ENCODE measurements at places on chromosomes 4 and X.

DNA sequence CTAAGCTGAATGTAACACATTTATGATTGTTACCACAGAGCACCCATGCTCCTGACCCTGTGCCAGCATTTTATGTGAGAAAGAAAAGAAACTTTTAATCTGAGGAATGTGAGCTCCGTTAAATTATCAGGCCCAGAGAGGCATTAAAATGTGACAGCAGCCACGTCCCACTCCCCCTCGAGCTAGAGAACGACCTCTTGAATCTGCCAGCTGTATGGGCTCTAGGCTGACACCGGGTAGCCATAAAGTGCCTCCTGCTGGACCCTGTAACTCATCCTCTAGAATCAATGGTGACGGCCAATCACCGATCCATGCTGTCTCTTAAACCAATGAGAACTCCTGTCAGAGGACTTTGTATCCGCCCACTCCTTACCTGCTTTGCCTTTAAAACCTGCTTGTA, 110.2 kb upstream of the ADRA2C start:
- DNase-seq: no peak

DNA sequence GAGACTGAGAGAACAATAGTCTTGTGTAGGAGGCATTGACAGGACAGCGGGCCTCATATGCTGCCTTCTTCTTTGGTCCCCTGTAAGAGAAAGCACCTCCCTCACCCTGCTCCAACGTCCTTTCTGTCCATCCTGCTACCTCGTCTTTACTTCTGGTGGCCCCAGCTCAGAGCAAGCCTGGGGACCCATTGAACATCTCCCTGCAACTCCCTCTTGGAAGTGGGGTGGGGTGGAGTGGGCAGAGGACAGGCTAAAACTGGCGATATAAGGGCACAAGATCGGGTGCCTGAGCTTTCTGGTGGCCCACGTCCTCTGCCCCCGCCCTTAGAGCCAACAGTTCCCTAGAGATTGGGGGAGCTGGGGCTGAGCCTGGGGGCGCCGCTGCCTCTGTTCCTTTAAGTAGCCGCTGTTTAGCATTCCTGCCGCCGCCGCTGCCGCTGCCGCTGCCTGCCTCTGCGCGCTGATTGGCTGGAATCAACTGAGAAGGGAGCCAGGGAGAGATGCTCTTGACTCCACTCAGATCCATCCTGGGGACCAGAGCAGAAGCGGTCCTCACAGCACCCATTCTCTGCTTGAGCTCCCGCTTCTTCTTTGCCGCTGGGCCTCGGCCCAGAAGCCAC, at the start of gene DLG3:
DLG3 (plus strand) TSS at position 510 of the 620 bp plus-strand sequence. CDS start 367 bp downstream, outside the sequence.
- peak; percentile 68 for DNase-seq

- DNase-seq: no peak
Observed at GRCh38 chr4:16544251-16544721, 318.0 kb upstream of the TAPT1 start.

- no peak for DNase-seq
Observed at GRCh38 chrX:20015422-20015821, 24.6 kb upstream of the BCLAF3 start.

- DNase-seq: no peak
Observed at GRCh38 chrX:39930786-39931528, 166.8 kb downstream of the BCOR start.

- peak; percentile 42 for DNase-seq
Observed at GRCh38 chr4:70746179-70746839, 24.5 kb downstream of the RUFY3 start.

DNA sequence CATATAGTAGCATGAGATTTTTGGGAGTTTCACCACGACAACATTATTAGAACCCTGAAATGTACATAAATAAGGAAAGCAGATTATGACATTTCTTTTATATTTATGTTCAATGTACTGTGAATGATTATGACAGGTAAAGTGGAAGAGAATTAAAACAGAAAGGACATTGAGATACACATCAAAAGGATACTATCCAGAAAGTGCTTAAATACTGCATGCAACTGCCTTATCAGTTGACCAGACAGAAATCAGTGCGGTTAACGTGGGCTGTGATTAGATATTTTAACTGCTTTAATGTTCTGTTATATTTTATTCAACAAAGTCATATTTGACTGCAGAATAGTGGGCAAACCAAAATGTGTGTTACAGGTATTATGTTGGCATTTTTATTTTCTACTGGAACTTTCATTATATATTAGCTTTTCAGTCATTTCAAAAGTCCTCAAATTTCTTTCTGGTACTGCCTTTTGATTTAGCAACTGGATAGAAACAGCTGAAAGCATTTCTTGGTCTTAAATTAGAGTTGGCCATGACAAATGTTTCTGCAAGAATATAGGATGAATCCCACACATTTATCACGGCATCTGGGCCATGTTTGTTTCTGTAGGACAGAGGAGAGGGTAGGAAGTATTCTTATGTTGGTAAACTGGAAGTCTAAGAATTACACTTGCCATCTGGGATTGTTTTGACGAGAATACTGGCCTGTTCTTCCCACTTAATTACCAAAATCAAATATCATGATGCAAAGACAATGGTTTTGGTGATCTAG, 255.2 kb downstream of the SLC39A8 start:
- DNase-seq: no peak

GRCh38 chr4:156931267-156931666, 40.3 kb downstream of the PDGFC start:
- peak; percentile 94 for DNase-seq

DNA sequence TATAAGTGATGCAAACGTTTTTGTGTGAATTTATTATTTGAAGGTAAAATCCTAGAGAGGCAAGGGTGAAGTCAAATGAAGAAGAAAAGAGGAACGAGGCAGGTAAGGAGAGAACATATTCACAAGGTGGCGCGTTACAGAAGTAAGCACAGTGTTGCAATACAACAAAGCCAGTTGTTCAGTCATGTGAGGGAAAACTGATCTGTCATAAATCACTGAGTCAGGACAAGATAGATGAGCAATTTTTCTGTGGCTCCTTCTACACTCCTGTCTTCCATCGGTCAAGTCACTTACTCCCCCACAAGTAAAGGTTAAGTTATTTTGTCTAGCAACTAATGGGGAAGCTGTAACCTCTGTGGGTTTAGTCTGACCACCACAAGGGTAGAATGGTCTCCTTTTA, 203.0 kb upstream of the GK2 start:
- DNase-seq: no peak

GRCh38 chr4:53122280-53123116, 243.4 kb downstream of the SCFD2 start:
- DNase-seq: no peak

DNA sequence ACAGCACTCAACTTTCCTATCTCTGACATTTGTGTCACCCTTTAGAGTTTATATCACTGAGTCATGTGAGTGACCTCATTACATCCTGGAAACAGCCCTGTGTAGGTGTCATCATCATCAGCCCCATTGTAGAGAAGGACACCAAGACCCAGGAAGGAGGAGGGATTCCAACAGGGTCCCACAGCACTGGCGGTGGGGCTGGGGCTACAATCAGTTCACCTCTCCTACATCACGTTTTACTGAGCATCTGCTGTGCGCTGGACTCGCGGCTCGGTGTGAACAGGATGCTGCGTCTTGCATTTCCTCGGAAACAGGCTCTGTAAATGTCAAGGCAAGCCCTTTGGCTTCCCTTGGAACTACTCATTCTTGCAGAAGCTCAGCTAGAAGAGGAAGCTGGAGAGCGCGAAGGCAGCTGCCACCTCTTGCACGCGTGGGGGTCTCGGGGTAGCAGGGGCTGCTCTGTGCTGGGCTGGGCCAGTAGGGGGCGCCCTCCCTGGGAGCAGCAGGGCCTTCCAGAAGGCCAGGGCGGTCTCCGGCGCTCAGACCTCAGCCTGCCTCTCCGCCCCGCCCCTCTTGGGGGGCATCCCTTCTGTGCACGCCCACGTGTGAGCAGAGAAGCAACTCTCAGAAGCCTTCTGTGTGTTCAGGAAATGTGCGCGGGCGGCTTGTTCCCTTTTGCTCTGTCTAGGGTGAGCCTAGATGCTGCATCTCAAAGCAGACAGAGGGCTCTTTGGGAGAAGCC, 29.0 kb downstream of the REELD1 start:
- DNase-seq: no peak

DNA sequence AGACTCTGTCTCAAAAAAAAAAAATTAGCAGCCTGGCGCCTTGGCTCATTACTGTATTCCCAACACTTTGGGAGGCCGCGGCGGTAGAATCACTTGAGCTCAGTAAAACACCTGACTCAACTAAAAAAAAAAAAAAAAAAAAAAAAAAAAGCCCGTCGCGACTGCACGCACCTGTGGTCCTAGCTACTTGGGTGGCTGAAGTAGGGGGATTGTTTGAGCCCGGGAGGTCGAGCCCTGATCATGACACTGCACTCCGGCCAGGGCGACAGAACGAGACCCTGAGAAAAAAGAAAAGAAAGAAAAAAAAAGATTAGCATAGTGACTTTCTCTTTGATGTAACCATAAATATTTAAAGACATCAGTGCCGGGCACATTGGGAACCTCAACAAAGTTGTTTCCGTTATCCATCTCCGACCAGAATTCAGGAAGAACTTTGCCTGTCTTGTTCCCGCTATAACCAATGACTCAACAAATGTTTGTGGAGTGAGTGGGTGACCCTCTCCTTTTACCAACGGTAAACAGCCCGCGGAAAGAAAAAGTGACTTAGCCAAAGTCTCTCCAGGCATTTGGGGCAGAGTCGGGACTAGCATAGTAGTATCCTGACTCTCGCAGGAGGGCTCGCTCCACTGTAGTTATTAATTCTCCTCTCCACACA, 553 bp upstream of the MED28 start:
- DNase-seq: peak; percentile 82

DNA sequence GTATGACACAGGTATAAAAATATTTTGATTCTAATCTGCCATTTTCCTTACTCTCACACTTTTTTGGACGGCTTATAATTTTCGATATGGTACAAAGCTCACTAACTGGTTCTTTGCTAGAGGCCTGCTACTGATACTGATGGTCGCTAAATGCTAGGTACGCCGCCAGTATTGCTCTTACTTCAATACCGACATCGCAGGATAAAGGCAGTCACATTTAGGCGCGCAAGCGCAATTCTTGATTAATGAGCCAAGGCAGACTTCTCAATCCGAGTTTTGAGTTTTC, 557 bp upstream of the USP38 start:
- no peak for DNase-seq

- DNase-seq: no peak
Observed at GRCh38 chr4:98352396-98352795, 91.2 kb downstream of the RAP1GDS1 start.

GRCh38 chr4:88107406-88108107, 50.9 kb downstream of the ABCG2 start:
- peak; percentile 65 for DNase-seq

DNA sequence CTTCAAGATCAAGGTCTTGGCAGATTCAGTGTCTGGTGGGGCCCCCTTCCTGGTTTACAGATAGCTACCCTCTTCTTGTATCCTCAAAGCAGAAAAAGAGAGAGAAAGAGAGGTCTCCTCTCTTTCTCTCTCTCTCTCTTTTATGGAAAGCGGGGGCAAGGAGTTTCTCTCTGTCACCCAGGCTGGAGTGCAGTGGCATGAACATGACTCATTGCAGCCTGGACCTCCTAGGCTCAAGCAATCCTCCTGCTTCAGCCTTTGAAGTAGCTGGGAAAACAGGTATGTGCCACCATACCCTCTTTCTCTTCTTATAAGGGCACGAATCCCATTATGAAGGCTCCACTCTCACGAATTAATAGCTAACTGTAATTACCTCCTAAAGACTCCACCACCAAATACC, 20.2 kb downstream of the RAB9B start:
- peak; percentile 2 for DNase-seq

- DNase-seq: no peak
Observed at GRCh38 chrX:15714529-15714928, 23.5 kb upstream of the CA5B start.

GRCh38 chrX:40081679-40082068, 16.1 kb downstream of the BCOR start:
- no peak for DNase-seq

- DNase-seq: peak; percentile 19
Observed at GRCh38 chrX:73214426-73215094, at the start of gene NAP1L2. NAP1L2 (minus strand) TSS chrX:73214851; CDS start chrX:73214492, 359 bp downstream.

- DNase-seq: peak; percentile 14
Observed at GRCh38 chrX:261167-261918, 19.8 kb upstream of the PLCXD1 start.

DNA sequence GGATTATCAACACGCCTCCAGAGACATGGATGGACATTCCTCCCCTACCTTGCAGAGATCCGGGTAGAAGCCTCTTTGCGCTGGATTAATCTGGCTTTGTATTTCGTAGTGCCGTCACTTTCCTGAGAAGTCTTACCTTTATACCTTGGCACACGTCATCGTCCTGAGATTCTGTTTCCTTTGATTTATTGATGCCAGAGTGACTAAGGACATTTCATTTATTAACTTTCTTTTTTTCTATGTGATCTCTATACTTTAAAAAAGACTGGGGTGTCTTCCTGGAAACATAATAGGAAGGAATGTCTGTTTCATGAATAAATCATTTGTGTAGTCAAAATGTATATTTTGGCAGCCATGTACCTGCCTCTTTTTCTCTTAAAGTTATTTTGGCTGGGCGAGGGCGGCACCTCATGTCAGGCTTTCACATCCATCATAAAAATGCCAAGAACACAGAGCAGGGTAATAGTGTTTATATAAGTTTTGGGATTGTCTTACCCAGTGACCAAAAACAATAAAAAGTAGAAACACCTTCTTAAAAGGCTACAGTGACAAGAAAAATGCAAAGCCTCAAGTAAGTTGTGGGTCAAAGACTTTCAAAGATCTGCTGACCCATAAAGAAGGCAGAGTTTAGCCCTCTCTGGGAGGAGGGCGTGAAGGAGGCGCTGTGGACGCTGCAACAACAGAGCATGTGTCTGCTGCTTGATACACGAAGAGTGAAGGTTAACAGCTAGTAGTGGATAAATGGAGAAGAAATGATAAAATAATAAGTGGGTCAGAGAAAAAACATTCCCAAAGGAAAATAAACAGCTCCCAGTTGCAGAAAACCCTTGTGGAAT, 124.4 kb downstream of the SHROOM3 start:
- DNase-seq: no peak

DNA sequence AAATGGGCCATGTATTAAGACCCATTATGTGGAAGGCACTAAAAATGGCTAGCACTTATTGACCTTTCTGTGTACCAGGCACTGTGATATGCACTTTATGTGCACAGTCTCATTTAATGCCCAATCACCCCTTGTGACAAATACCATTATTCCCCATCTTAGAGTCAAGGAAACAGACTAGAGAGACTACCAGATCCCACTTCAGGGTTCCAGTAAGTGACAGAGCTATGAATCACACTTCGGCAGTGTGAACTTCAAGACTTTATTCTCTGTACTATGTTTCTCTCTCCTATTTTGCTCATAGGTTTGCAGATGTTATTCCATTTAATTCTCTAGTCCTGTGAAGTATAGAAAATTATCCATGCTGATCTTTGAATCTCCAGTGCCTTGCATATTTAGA, 107.0 kb downstream of the NFKB1 start:
- DNase-seq: peak; percentile 32

Measured in foreskin fibroblast (primary cell).